Stimulated activated CD8-positive, alpha-beta memory T cell treated with anti-CD3 and anti-CD28 coated beads, Interleukin-7, amount 100 ng/mL, for 48 hours (primary cell): ENCODE measurements at places on chromosomes 4 and X.

DNA sequence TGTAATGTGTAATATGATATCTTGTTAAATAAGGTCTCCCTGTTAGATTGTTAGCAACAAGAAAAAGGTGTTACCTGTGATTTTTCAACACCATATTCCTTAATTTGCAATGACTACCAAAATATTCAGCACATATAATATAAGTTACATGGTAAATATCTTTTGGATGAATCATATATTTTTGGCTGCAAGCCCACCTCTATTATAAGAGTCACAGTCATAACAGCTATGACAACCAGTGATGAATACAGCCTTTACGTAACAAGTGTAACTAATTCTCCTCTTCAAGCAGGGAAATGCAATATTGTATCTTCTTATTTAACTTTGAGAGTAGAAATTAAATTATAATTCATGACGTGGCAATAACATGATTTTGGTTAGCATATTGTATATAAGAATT lies 187.0 kb downstream of the NLGN4X start:
- no peak for DNase-seq

DNA sequence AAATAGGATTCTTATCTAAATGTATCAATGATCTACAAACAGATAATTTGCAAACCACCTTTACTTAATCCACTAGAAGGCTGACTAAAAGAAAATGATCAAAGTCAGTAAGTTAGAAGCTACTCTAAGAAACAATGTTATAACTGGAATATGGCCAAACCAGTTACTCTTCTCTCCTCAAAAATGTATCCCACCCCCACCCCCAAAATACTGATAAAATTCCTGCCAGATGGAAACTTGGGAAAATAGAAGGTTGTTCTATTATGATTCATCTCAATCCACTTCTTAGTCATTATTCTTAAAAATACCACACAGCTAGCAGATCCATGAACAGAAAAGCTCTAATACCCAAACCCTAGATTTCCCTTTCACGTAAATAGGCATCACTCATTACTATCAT lies 206.4 kb downstream of the KLHL13 start:
- no peak for DNase-seq

DNA sequence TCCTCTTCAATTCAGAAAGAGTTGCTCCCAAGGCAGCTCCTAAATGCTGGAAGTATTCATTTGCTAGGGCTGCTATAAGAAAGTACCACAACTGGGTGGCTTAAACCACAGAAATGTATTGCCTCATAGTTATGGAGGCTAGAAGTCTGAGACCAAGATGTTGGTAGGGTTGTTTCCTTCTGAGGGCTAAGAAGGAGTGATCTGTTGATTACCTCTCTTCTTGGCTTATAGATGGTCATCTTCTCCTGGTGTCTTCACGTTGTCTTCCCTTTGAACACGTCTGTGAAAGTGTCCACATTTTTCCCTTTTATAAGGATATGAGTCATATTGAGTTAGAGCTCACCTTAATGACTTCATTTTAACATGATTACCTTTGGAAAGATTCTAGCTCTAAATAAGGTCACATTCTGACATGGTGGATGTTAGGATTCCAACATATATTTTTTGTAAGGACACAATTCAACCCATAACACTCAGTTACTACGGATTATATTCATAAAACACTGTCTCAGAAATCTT lies 266.3 kb downstream of the SPATA18 start:
- no peak for DNase-seq

GRCh38 chrX:155888139-155888538 lies 7.0 kb downstream of the VAMP7 start:
- DNase-seq = no peak

GRCh38 chr4:78370631-78371372 lies 180.8 kb upstream of the ANXA3 start:
- no peak for DNase-seq

GRCh38 chrX:127037159-127037558 lies 217.6 kb downstream of the PRR32 start:
- DNase-seq = no peak
